ENCODE measurements at places on chromosomes 16 and 17.

DNA sequence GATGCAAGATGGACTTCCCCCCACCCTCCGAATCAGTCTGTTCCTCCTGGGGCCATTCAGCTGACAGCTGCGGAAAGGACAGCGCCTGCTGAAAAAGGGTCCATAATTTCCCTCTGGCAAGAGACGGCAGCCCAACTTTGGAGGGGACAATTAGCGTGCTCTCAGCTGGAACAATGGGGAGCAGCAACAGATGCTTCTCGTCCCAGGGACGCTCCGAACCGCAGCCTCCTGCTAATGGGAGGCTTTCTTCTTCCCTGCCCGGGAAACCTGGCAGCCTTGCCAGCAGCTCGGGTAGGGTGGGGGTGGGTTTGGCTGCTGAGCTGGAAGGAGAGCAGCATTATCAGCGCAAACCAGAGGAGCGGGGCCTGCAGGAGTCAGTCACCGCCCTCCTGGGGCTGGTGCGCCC is 500.0 kb upstream of the SALL1 start:
- DNase-seq: no peak

- DNase-seq: no peak
Observed at GRCh38 chr17:29733166-29733565, 110.5 kb upstream of the CORO6 start.

- no peak for DNase-seq
Observed at GRCh38 chr16:29029168-29029994, 44.5 kb downstream of the LAT start.

GRCh38 chr17:77506371-77506991 is 365.7 kb downstream of the SEC14L1 start:
- no peak for DNase-seq

DNA sequence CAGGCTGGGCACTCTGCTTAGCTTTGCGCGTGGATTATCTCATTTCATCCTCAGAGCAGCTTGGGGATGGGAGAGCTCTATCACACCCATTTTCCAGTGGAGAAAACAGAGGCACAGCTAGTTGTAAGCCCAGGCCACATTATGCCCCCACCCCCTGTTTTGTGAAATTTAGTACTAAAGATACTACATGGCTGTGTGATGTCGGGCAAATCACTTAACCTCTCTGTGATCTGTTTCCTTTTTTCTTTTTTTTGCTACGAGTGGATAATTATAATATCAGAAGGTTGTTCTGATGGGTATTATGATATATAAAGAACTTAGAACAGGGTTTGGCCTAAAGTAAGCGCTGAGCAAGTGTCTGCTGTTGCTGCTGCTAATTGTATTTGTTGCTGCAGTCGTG is 41.6 kb downstream of the ABAT start:
- DNase-seq: no peak

DNA sequence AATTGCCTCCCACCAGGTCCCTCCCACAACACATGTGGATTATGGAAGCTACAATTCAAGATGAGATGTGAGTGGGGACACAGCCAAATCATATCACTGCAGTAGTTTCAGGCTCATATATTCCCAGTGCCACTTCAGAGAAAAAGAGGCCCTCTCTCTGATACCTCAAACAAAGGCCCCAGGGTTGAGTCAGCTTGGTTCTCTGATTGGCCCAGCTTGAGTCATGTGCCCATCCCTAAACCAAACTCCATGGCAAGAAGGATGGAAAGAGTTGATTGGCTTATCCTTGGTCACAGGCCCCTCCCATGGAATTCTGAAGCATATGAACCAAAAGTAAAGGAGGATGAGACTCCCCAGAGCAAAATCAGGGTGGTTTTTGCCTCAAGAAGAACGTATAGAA is 75.9 kb upstream of the IRX6 start:
- no peak for DNase-seq

GRCh38 chr17:42682722-42683403 is 532 bp downstream of the CNTNAP1 start:
- no peak for DNase-seq

Measured in liver (tissue), 10 donors.